ENCODE measurements at places on chromosomes 13 and 19. TPM values are rescaled to one million over a fixed set of nuclear protein-coding genes. Genes with fewer than 3 reads are reported as not detected.

GRCh38 chr19:23098988-23099387 lies 17.8 kb upstream of the ZNF730 start:
- DNase-seq = no peak

The HSPB6 gene
- 18.8 TPM for total RNA-seq

The OR10H1 gene
- total RNA-seq = not detected

GRCh38 chr13:43044720-43045301 lies 21.4 kb downstream of the DNAJC15 start:
- no peak for DNase-seq

GRCh38 chr13:107233541-107233940 lies 665.6 kb upstream of the ARGLU1 start:
- no peak for DNase-seq

The GARIN5B gene
- 0.13 TPM for total RNA-seq

GRCh38 chr19:2629491-2630351 lies 72.8 kb downstream of the GNG7 start:
- no peak for DNase-seq

GRCh38 chr13:99042521-99043250 lies 64.8 kb upstream of the DOCK9 start:
- no peak for DNase-seq

- no peak for DNase-seq
Observed at GRCh38 chr19:17765069-17765618, 13.9 kb downstream of the FCHO1 start.
